NCI-H1092 (cell line): ENCODE measurements at places on chromosomes 4 and X.

- DNase-seq = no peak
These were observed 522.8 kb downstream of the GLUD2 start for GRCh38 chrX:121570072-121570841.

DNA sequence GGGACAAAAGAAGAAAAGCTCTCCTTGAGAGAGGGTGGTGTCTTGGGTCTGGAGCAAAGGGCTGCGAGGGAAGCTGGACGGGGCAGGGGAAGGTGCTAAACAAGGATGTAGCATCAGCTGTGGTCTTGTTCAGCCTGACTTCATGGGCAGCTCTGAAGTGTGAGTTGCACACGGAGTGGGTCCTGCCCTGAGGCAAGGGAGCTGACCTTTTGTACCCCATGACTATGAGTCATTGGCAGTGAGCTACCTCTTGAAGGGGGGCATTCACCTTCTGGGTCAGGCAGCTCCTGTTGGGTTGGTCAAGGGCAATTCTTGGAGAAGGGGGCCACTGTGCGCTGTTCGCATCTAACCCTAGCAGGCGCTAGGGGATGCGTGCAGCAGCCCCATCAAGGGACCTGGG, 151.8 kb downstream of the SMIM20 start:
- no peak for DNase-seq

DNA sequence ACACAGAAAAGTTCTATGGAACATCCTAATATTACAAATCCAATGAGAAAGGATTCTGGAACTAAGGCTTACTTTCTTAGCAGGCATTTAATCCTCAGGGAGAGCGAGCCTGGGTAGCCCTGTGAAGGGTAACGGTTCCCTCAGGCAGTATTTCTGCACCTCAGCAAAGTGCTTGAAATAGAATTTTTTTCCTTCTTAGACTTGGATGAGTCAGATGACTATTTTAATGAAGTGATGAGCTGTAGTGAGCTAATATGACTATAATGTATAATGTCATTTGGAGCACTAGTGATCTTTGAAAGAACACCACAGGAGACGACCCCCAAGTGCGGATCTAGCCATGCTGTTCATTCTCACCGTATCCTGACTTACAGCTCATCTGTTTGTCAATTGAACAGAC, 493.0 kb upstream of the FAM241A start:
- no peak for DNase-seq

DNA sequence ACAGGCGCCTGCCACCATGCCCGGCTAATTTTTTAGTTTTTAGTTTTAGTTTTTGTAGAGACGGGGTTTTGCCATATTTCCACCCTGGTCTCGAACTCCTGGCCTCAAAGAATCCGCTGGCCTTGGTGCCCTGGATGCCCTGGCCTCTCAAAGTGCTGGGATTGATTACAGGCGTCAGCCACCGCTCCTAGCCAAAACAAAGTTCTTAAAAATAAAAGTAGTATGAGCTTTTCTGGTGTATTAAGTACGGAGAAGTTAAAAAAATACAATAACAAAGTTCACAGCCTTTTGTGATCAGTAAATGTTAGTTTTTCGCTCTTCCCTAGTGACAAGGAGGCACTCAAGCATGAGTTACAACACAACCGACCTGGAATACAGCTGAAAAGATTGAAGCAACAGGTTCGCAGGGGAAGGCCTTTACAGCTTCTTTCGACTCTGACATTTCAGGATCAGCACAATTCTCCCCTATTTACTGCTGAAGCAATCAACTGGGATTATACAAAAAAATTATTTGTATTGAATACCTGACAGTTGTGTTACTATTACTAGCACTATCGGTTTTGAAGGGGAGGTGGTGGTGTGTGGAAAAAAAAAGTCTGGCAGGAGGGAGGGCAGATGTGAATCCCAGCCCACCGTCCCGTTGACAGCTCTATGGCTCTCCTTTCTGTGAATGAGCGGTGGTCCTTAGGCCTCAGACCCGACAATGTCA, 893 bp upstream of the METAP1 start:
- no peak for DNase-seq

GRCh38 chr4:122673252-122673651, 52.4 kb upstream of the IL21 start:
- DNase-seq = no peak

DNA sequence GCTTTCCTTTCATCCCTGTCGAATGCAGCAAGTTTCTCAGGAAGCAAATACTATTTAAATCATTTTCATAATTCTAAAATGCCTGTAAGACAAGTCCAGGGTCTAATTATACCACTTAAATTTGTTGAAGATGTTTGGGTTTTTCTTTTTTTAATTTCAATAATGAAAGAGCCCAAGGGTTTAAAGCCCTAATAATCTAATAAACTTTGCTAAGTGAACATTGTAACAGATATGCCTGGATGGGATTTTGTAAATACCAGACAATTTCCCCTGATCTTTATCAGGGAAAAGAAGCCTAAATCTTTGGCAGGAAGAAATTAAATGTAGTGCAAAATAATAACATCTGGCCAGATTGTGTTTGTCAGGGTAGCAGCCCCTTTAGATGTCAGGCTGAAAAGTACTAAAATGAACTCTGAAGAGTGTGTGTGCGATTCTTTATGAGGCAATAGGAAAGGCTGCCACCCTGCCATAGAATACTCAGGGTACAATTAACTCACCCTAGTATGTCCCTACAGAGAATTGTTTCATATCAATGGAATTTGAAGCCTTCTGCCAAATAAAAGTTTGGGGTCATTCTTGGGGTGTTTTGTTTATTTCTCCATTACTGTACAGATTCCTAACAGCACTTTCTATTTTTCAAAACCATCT, 45.6 kb downstream of the GPC3 start:
- DNase-seq = no peak

DNA sequence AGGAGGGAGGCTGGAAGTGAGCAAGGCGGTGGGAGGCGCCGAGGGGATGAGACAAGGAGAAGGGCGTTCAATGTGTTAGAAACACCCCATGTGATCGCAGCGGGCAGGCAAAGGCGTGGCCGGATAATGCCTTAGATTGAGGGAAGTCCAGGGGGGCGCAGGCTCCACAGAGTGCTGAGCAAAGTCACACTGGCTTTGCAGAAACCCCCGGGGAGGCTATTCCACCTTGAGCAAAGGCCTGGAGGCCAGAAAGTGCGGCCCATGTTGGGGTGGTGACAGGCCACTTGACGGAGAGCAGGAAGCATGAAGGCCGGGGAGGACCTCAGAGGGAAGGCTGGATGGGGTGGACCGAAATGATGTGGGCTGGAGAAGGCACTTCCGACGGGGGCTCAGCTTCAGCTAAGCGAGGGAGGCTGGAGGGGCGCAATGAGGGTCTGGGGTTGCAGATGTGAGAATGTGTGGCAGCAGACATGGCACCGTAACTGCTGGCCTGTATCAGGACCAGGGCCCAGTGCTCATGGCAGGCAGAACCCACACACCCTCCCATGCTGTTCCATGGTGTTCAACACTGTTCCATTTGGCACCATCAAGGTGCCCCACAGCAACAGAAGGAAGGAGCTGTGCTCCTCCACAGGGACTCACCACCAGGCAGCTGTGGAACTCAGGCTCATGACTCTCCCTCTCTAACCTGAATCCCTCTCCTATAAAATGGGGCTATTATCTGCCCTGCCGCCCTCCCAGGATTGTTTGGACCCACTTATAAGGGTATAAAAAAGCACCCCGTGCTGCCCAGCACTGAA, 50.3 kb downstream of the HMX1 start:
- DNase-seq = no peak

DNA sequence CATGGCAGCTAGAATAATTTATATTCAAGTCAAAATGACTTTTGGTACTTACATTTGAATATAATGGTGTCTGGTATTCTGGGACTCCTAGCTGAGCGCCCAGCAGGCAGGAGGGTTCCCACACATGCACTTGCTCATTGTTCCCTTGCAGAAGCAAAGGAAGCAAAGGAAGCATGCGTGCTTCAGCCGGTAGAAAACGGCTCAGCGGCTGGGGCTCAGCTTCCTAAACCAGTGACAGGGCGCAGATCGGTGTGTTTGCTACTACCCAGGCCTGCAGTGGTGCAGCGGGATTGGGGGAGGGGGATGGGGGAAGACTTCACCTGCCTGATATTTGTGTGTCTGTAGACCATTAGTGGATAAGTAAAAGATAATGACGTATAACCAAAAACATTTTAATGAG, 978.3 kb upstream of the TENM3 start:
- no peak for DNase-seq

DNA sequence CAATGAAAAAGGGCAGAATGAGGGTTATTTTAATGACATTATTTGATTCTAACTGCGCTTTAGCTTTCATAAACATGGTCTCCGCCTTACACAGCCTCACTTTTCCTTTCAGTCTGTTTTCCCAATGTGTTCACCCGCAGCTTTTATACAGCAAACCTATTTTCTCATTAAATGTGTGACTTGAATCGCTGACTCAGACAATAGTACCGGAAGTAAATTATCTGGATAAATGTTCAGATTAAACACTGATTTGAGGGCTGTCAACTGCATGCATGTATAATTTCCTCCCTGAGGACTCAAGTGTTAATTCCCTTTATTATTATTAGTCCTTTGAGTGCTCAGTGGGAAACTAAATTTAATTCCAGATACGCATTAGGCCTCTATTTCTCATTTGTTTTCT, 117.3 kb downstream of the FAM133A start:
- DNase-seq = no peak

DNA sequence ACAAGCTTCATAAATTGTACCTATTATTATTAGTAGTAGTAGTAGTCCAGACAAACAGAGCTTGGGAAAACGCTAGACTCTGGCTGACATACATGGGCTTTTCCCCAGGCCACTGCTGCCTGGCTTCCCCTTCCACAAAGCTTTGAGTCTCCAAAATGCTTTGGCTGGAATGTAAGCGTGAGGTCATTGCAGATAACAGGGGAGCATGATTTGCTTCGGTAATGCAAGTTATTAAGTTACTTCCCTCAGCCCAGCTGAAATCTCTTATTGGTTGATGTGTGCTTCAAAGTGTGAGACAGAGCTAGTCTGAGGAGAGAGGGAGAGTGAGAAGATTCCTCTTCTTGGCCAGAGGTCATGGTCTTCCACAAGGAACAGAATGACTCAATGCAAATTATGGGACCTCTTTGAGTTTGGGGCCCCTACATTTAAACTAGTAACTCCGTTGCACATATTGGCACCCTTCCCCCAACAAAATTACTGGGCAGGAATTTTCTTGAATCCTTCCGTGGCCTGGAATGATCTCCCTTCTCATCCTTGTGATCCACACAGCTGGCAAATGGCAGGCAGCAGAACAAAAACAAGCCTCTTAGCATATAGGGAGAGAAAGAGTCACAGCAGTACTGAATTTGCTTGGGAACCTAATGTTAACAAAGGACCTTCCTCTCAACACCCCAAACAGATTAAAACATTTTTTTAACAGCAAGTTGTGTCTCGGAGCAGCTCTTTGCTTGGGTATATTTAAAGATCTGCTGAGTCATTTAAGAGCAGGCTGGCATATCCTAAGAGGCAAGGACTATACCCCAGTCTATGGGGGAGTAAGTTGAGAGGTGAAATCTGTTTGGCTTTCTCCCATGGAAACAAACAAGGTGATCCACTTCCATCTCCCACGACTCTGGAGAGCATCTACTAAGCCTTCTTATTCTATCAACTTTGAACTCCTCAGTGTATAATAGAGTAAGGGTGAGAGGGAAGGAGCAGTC, 19.9 kb downstream of the AR start:
- no peak for DNase-seq

GRCh38 chr4:72312032-72312650, 256.9 kb downstream of the ADAMTS3 start:
- no peak for DNase-seq

DNA sequence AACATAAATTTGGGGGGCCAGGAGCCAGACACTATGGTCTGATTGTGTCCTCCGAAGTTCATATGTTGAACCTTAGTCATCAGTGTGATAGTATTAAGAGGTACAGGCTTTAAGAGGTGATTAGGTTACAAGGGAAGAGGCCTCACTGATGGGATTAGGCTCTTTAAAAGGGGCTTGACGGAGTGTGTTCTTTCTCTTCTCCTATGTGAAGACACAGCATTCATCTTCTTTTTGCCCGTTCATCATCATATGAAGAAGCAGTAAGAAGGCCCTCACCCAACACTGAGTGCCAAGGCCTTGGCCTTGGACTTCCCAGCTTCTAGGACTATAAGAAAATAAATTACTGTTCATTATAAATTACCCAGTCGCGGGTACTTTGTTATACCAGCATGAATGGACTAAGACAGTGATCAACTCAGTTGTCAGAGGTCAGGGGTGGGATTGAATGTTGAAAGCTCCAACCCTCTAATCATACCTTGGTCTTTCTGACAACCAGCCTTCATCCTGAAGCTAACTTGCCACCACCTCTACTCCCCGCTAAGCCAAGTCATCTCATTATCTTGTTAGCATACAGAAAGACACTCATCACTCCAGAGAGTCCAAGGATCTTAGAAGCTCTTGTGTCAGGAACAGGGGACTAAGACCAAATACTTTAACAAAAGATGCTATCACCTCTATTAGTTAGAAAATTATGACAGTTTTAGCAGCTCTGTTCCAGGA, 543.4 kb upstream of the DIPK2B start:
- DNase-seq = no peak

DNA sequence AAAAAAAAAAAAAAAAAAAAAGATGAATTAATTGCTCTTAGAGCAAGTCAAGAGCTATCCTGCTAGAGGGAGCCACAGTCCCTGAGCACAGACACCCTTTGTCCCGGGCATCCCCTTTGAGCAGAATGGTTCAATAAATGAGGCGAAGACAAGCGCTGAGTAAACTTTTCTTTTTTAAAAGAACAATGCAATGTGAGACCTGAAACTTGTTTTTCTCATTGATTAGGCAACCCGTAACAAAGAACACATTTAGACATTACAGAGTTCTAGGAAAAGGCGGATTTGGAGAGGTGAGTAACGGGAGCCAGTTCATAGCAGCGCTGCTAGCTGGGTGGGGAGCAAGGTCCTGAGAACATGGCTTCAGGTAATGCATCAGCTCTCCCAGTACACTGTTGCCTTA, 46.1 kb downstream of the GRK4 start:
- no peak for DNase-seq

DNA sequence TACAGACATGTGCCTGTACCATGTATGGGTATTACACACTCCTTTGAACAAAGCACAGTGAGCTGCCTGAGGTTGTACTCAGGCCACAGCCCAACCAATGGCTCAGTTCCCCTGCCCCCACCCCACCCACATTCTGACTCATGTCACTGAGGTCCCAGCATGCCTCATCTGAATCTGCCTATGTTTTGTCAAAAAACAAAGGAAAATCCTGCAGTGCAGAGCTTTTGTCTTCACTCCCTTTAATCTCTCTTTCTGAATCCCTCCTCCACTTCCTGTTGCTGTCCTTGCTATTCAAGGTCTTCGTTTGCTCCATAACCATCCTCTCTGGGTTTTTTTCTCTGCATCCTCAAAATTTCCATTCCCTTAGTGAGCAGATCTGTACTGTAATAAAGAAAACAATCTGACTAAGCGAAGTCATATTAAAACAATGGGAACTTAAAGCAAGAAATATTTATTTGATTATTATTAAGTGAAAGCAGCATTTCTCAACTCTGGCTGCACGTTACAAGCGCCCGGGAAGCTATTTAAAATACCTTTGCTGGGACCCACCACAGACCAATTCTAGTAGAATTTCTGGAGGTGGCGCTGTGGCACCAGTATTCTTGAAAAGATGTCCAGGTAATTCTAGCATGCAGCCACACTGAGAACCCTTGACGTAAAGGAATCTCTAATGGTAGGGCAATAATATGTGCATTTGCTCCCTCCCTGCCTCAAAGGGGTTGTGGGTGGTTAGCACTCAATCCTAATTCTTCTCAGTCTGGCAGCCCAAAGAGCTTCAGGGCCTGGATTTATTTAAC, 8.7 kb downstream of the GUCY2F start:
- DNase-seq = no peak
